ENCODE measurements at places on chromosomes 7 and 10.

- no peaks in the 10 kb centered on the region for H3K4me1 ChIP-seq
- no peak overlapping the region for H3K27ac ChIP-seq
- H3K27me3 ChIP-seq, result no peaks in the 10 kb centered on the region
- peak; percentile 56 for DNase-seq
- no peak overlapping the region for H3K4me3 ChIP-seq
- H3K36me3 ChIP-seq, result peaks cover 8% of the 10 kb centered on the region
Measured at GRCh38 chr7:105487579-105488571, 34.2 kb downstream of the PUS7 start.

GRCh38 chr7:16619979-16620408, 25.6 kb downstream of the ANKMY2 start:
- no peaks in the 10 kb centered on the region for H3K27me3 ChIP-seq
- H3K36me3 ChIP-seq, result peaks cover 12% of the 10 kb centered on the region
- no peak overlapping the region for H3K27ac ChIP-seq
- no peak for DNase-seq
- H3K4me1 ChIP-seq, result no peaks in the 10 kb centered on the region

DNA sequence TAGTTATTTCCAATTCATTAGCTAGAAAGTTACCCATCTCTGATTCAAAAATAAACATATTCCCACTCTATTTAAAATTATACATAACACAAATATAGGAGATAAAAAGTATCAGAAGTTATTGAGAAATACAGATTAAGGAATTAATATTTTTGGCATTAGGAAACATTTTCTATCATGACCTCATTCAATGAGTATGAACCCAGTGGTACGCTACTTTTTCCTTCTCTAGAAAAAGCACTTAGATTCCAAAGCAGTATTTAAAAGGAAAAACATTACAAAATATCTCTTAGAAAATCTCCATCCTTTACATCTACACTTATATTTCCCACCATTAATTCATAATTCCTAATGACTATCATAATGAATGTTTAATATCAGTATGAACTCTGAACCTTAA, 240.6 kb upstream of the GNAI1 start:
- DNase-seq, result no peak
- no peak overlapping the region for H3K4me3 ChIP-seq
- H3K4me1 ChIP-seq, result no peaks in the 10 kb centered on the region
- H3K27ac ChIP-seq, result no peak overlapping the region

DNA sequence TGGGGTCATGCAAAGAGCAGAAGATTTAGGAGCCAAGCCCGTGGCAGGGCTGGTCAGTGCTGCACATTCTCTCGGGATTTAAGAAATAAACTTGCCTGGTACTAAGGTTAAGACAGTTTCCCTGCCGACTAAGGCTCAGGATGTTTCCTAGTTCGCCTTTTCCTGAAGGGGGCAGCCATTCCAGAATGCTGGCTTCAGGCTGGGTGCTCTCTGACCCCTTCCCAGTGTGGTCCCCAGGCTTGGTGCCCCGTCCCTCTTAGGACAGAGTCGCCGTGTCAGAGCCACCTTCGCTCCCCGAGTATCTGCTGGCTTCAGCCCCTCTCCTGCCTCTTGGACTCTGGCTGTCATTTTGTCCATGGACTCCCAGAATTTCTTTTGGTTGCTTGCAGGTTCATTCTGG, 117.2 kb downstream of the ELFN1 start:
- H3K36me3 ChIP-seq, result no peaks in the 10 kb centered on the region
- no peaks in the 10 kb centered on the region for H3K4me1 ChIP-seq
- H3K27ac ChIP-seq, result no peak overlapping the region
- DNase-seq, result no peak
- H3K27me3 ChIP-seq, result no peaks in the 10 kb centered on the region
- no peak overlapping the region for H3K4me3 ChIP-seq

All from trophoblast cell (in vitro differentiated cells and primary cell).